BE2C (cell line): ENCODE measurements at places on chromosomes 3 and 15.

- DNase-seq: no peak
Measured at GRCh38 chr15:82100111-82100929, 54.5 kb upstream of the MEX3B start.

DNA sequence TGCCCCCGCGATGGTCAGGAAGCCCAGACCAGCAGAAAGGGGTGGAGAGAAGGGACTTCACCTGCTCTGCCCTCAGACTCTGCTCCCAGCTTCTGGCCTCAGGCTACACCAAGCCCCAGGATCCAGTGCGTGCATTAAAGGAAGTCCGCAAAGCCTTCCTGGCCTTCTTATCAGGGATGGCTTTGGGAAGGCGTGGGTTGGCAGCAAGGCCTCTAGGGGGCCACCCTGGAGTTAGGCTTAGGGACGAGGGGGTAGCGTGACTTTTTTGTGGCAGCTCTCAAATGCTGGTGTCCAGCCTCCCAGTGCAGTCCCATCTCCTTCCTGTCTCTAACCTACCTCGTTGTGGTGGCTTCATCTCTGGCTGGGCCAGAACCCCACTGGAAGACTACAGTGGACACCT lies 18.9 kb upstream of the RPL29 start:
- DNase-seq: peak; percentile 54

GRCh38 chr15:38275959-38276358 lies 23.3 kb downstream of the SPRED1 start:
- DNase-seq: no peak

DNA sequence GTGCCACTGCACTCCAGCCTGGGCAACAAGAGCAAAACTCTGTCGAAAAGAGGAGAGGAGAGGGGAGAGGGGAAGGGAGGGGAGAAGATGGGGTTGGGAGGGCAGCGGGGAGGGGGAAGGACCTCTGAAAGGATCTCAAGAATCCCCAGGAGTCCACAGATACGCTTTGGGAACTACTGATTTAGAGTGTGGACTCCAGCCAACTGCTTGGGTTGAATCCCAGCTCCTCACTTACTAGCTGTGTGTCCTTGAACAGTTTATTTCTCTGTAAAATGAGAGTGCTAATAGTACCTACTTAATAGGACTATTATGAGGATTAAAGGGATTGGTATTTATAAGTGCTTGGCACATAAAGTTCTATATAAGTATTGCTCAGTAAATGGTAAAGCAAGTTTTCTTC lies 45.0 kb upstream of the FAH start:
- DNase-seq: no peak

- DNase-seq: peak; percentile 63
Measured at GRCh38 chr3:72597756-72598195, 250.5 kb downstream of the SHQ1 start.

DNA sequence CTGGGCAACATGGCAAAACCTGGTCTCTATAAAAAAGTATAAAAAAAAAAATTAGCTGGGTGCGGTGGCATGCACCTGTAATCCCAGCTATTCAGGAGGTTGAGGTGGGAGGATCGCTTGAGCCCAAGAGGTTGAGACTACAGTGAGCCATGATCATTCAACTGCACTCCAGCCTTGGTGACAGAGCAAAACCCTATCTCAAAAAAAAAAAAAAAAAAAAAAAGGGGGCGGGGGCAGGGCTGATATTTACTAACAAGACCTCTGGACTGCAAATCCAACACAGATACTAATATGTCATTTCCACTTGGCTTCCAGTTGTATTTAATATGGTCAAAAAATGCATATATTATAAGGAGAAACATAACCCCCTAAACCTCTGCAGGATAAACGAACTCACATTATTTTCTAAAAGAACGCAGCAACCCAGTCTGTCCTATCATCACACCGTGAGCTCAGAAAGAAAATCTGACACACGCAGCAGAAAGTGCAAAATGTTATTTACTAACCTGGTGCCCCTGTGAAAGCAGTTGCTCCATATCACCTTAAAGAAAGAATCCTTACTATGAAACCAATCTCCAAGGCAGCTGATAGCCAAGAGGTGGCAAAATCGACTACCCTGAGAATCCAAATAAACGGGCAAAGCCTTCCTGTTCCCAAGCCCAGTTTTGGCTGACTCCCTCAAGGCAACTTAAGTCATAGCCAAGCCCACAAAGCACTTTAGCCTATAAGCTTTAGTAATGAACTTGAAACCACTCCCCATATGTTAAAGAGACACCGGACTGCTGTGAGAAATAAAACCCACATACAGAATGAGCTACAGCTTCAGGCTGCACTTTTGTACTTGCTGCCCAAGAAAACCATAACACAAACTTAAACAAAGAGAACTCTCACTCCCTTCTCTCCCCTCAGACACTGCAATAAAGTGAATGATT lies 39.3 kb downstream of the PLD1 start:
- peak; percentile 21 for DNase-seq

GRCh38 chr15:40338921-40339620 lies 1.7 kb downstream of the CCDC9B start:
- no peak for DNase-seq

- no peak for DNase-seq
Measured at GRCh38 chr15:100937171-100937570, 18.0 kb downstream of the LRRK1 start.

DNA sequence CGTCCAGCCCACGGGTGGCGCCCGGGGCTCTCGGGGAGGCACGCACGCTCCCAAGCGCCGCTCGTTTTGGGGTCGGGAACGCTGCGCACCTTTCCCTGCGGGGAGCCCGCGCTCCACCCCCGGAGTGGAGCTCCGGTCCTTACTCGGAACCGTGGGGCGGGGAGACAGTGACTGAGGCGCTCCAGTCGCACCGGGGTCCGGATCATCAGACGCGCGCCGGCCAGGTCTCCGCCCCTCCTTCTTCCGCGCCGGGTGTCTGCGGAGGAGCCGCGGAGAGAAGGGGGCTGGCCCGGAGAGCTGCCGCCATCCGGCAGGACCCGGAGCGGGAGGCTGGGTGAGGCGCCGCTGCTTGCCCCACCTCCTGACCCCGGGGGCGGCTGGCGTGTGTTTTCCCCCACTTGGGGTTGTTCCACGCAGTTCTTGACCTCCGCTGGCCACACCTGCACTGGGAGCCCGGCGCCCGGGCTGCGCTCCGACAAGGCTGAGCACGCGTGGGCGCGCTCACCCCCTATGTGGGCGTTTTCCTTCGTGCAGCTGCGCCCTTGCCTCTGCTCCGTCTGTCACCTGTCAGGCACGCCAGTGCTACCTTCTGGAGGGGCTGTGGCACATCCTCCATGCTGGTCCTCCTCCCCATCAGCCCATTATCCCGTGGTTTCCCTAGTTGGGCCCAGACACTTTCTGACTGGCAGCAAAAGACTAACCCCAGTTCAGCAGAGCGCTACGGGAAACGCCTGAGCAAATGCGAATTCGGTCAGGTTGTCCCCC lies at the start of gene MCF2L2:
MCF2L2 (minus strand) TSS at position 173 of the 765 bp plus-strand sequence. CDS start 642 bp downstream, outside the sequence.
- peak; percentile 64 for DNase-seq

GRCh38 chr3:101531473-101532086 lies 18.6 kb upstream of the SENP7 start:
- no peak for DNase-seq

DNA sequence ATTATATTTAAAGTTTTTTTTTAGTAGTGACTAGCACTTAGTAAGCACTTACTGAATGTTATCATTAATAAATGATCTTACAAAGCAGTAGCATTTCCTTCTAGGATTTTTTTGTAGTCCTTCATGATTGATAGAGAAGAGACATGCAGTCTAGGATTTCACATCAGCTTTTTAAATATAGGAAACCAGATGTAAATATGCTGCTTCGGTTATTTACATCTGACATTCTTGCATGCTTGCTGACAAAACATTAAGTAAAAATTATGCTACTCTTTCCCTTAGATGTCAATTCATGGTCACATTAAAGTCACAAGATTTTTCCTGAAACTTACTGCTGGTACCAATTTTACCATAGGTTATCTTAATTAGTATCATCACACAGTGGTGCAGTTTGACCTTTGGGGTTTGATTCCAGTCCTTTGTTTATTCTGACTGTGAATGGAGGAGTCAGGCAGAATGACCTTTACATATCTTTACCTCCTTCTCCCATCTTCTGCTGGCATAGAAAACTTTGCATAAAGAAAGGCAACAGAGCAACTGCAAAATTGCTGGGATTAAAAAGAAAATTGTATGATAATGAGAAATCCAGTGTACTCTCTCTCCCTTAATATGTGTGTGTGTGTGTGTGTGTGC lies 286.5 kb downstream of the LPP start:
- no peak for DNase-seq

DNA sequence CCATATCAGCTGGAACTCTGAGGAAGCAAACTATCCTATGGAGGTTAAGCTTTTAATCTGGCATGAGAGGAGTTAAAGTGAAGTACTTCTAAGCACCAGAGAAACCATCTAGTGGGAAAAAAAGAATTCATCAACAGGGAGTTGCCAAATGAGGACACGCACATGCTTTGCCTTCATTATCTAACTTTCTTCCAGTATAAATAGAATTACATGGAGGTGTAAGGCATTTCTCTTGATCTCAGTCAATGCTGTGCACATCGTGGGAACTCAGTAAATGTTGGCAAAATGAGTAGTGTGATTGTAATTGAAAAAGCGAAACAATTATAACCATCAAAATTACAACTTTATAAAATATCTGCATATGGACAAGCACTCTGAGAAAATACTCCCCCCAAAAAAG lies 8.0 kb upstream of the GSK3B start:
- DNase-seq: no peak
